Osteocyte (in vitro differentiated cells): ENCODE measurements at places on chromosomes 7 and 10.

- DNase-seq: no peak
These were observed 253.5 kb downstream of the ABCA13 start for GRCh38 chr7:48424731-48425130.

DNA sequence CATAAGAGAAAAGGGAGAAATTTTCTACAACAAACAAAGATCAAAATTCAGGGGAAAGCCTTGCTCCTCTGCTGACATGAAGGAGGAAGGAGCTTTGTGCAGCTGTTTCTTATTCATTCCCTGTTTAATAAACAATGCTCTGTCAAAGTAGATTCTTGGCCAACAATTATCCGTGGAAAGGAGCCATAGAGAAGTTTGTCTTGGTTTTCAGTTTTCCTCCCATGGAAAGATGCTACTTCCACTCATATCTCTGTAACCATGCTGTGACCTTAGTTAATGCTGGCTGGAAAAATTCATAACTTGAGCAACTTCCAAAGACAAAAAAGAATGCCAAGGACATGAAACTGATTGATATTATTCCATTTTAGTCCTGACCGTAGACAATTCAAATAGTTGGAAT is 8.1 kb downstream of the DDC start:
- DNase-seq: no peak

- peak; percentile 87 for DNase-seq
These were observed 515 bp downstream of the GSDME start for GRCh38 chr7:24756545-24757352.

DNA sequence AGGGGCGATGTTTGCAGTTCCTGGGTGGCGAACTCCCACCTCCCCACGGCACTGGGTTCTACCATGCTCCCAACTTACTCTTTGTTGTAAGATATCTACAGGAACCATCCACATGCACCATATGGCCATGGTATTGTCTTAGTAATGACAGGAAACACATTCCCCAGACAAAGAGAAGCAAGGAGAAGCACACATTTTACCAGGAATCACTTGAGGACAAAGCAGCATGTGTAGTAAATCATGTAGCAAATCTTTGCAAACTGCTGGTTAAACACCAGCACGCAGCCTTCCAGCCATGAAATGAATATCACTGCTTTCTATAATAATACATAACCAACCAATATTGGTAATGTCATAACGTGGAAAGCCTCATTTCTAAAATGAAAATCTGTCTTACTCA is 101.2 kb downstream of the NRP1 start:
- DNase-seq: no peak

GRCh38 chr7:127968547-127968946 is 62.7 kb downstream of the LRRC4 start:
- no peak for DNase-seq

DNA sequence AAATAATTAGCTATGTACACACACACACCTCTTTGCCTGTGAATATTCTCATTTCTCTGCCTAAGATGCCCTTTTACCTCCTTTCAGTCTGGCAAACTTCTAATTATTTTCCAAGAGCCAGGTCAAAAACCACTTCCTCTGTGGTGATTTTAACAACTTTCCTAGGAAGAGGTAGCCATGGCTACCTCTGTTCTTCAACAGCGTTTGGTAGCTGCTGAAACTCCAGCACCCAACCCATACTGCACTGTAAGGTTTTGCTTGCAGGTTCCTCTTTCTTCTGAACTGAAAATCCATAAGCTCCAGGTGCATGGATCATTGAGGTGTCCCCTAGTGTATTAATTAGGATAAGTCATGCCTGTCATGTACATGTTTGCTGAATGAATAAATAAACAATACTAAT is 25.6 kb downstream of the NRCAM start:
- no peak for DNase-seq

DNA sequence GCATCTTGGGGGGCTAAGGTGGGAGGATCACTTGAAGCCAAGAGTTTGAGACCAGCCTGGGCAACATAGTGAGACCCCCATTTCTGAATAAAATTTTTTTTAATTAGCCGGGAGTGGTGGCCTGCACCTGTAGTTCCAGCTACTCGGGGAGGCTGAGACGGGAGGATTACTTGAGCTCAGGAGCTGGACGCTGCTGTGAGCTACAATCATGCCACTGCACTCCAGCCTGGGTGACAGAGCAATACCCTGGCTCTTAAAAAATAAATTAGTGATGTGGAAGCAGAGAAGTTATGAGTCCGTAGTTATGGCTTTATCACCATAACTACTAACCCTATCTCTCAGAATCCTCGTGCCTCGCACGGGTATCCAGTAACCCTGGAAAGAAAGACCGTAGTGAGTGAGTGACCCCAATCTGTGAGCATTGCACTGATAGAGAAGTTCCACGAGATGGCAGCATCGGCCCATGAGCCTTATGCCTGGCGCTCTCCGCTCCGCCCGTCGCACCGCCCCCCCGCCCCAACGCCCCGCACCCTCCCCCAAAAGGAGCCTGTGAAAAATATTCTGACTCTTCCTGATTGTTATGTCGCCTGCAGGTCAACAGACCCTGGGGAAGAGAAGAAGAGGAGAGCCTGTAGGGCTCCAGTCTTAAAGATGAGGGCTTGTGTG is 4.9 kb upstream of the SLC29A3 start:
- no peak for DNase-seq

DNA sequence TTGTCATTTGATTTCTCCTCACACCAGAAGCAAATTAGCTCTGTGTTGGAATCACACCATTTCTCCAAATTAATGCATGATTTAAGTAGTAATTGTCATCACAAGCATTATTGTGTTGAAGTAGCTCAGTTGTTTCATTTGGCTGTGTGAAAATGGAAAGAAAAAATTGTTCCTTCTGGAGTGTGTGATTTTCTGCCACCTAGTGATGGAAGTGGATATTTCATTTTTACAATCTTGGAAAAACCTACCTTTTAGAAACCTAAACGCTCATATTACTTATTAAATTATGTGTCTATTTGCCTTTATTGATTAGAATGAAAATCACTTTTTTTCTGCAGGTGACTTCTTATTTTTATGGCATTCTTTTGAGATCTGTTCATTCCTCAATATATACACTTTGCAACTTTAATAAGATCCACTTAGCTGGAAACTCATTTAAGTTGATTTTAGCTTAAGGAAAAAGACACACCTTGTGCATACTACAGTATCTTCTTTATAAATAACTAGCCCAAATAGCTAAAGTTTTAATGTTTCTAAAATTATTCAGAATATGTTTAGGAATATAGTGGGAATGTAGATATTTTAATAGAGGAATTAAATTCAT is 50.0 kb downstream of the SRI start:
- no peak for DNase-seq

DNA sequence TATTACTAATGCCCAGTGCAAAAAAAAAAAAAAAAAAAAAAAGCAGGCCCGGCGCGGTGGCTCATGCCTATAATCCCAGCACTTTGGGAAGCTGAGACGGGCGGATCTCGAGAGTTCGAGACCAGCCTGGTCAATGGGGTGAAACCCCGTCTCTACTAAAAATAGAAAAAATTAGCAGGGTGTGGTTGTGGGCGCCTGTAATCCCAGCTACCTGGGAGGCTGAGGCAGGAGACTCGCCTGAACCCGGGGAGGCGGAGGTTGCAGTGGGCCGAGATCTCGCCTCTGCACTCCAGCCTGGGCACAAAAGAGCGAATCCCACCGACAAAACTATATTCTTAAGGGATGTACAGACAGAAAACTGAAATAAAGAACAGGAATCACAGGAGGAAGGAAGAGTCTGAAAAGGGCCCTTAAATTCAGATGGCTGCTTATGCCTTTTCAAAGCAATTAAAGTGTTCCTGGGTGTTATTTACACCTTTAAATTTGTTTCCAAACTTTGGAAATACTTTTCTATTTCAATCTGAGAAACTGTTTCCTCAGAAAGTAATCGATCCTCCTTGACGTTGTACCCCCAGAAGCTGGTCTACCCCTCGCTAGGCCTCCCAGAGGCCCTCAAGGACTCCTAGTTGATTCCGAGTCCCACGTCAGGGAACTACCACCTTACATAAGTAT is 2.0 kb upstream of the KMT2E start:
- no peak for DNase-seq

- DNase-seq: no peak
These were observed 6.2 kb upstream of the MACC1 start for GRCh38 chr7:20223356-20223755.

- DNase-seq: no peak
These were observed 6.6 kb downstream of the TRIM8 start for GRCh38 chr10:102650655-102651454.

DNA sequence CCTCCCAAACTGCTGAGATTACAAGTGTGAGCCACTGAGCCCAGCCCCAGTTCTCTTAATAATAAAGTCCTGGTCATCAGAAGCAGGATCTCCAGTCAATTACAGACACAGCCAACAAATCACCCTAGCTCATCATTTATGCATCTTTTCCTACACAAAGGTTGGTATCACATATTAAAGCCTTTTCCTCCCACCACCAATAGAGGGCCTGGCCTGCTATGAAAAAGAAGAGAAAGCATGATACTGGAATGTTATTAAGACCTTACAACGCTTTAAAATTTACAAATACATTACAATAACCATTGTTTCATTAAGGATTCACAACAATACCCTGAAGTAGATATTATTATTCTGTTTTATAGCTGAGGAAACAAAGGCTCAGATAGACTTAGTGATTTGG is 25.9 kb downstream of the VAX1 start:
- DNase-seq: no peak

DNA sequence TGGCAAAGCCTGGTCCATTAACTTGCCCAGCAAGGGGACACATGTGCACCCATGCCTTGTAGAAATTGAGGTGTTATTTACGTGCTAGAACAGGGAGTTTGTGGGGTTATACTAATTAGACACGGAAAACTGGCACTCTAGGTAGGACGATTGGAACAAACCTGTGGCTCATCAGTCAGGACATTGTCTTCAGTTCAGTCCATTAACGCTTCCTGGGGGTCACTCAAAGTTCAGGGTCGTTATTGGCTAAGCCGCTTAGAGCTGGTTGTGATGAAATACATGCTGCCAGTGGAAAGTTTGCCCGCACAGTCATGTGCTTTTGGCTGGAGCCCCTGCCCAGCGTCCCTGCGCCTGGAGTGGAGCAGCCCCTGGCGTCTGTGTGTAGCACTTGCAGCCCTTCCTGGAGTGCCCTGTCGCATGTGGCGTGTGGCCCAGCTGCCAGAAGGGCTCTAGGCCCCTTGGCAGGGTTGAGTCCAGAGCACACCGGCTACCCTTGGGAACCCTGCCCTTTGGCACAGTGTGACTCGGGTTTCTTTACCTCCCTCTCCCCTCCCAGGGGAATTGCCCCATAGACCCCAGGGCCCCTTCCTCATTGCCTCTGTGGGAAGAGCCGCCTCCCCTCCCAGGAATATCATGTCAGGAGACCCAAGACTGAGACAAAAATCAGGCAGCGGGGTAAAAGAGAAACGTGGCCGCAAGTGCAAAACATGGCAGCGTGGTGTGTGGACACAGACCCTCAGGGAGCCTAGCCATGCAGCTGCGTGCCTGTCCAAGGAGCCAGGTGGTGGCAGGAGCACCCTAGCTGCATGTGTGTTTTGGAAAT is 9.8 kb downstream of the ZNF775 start:
- no peak for DNase-seq

DNA sequence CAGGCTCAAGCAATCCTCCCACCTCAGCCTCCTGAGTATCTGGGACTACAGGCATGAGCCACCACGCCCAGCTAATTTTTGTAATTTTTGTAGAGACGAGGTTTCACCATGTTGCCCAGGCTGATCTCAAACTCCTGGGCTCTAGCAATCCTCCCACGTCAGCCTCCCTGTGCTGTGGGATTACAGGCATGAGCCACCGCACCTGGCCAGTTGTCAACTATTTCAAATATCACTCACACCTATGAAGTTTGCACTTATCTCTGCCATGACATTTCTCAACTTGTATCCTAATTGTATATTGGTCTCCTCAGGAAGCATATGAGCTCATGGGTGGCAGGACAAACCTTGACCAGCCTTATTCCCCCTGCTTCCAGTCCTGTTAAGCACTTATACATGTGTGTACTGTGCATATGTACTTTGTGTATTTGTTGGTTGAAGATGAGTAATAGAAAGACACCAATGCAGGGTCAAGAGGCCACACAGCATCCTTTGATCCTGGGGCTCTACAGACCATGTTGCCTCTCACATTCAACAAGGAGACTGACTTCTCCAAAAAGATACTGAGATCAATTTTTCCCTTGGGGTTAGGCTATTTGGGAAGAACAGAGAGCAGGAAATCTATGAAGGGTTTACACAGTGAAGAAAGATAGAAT is 82.2 kb downstream of the SLC16A9 start:
- DNase-seq: no peak

GRCh38 chr10:42926843-42927242 is 144.2 kb downstream of the BMS1 start:
- no peak for DNase-seq

GRCh38 chr7:123367031-123367430 is 167.3 kb upstream of the SLC13A1 start:
- no peak for DNase-seq

DNA sequence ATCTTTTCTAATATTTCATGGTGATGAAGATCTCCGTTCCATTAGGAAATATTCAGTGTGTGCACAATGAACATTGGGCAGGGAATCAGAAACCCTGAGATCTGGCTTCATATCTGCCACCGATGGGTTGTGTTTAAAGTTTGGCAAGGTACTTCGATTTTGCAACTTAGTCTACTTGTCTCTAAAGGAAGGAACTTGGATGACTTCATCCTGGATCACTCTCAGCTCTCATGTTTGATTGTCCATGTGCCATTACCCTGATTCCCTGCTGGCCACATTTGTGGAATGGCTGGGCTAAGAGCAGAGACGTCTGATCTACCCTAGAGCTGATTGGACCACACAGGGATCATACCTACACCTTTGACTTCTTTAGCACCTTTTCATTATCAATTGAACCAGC is 177.0 kb upstream of the KMT2E start:
- DNase-seq: no peak

- peak; percentile 95 for DNase-seq
These were observed 4.1 kb upstream of the PLAU start for GRCh38 chr10:73906524-73907447.

GRCh38 chr10:26729395-26729794 is 31.9 kb downstream of the PDSS1 start:
- no peak for DNase-seq

DNA sequence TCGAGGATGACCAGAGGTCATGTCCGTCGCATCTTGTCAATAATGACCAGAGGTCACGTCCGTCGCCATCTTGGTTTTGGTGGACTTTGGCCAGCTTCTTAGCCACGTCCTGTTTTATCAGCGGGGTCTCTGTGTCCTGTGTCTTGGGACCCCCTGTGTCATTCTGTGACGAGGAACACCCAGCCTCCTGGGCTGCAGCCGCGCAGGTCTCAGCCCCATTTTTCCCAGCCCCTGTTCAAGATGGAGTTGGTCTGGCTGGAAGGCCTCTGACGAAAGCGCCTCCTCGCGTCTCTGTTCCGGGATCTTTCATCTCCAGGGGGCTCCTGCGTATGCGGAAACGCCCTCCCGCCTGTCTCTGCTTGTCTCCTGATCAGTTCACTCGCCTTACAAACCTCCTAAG is 134.2 kb downstream of the ELFN1 start:
- DNase-seq: peak; percentile 60

GRCh38 chr7:95723583-95724180 is 48.7 kb upstream of the DYNC1I1 start:
- DNase-seq: no peak

- no peak for DNase-seq
These were observed 9.5 kb upstream of the ZNF862 start for GRCh38 chr7:149828357-149829309.
